ENCODE measurements at places on chromosomes 12 and 14.

GRCh38 chr12:96534339-96534738 is 45.0 kb downstream of the CFAP54 start:
- DNase-seq, result no peak

GRCh38 chr12:129053232-129053631 is 200.0 kb downstream of the GLT1D1 start:
- DNase-seq, result no peak

GRCh38 chr12:779745-780734 is 27.7 kb downstream of the WNK1 start:
- DNase-seq, result no peak

GRCh38 chr12:54300732-54301427 is at the start of gene NFE2:
NFE2 (minus strand) TSS chr12:54301015; CDS start chr12:54295248, 5,767 bp downstream.
- DNase-seq, result peak; percentile 23

- no peak for DNase-seq
Observed at GRCh38 chr12:106956048-106956578, 406 bp downstream of the TMEM263 start.

DNA sequence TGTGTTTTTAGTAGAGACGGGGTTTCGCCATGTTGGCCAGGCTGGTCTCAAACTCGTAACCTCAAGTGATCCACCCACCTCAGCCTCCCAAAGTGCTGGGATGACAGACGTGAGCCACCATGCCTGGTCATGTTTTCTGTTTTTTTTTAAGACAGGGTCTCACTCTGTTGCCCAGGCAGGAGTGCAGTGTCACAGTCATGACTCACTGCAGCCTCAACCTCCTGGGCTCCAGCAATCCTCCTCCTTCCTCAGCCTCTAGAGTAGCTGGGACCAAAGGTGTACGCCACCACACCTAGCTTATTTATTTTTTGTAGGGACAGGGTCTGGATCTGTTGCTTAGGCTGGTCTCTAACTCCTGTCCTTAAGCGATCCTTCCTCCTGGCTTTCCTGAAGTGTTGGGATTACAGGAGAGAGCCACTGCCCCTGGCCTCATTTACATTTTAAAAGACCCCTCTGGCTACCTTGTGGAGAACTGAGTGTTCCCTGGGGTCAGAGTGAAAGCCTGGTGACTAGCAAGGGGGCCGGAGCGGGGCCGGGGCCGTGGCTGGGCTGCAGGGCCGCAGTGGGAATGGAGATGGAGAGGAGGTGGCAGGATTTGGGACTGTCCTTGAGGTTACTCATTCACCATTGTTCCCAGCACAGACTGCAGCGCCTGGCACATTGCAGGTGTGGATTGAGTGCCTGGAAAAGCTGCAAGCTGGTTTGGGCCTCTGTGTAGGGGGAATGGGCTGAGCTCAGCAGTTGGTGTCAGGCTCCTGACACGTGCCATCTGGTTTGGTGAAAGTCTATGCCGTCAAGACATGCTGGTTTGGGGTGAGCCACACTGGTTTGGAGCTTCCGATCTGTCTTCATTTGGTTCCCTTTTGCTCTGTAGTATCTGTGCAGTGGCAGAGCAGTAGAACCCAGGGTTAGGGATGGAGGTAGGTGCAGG is 18.1 kb downstream of the KMT5A start:
- DNase-seq, result no peak

DNA sequence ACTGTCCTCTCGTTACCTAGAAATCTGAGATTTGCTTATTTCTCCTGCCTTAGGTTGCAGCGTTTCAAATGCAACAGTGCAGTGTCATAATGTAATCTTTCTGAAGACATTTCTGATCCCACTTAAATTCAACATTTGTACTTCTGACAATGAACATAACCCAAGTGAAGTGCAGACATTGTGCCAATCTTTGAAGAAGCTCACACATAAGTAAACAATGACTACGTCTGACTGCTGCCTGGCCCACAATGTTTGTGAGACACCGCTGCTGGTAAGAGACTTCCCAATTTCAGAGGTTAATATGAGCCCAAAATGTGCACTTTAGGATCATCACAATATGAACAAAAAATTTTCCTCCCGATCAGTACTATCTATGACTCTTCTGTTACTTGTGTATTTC is 84.6 kb upstream of the BCL2L14 start:
- DNase-seq, result peak; percentile 10

- DNase-seq, result no peak
Observed at GRCh38 chr12:62069976-62070375, 190.2 kb upstream of the USP15 start.

DNA sequence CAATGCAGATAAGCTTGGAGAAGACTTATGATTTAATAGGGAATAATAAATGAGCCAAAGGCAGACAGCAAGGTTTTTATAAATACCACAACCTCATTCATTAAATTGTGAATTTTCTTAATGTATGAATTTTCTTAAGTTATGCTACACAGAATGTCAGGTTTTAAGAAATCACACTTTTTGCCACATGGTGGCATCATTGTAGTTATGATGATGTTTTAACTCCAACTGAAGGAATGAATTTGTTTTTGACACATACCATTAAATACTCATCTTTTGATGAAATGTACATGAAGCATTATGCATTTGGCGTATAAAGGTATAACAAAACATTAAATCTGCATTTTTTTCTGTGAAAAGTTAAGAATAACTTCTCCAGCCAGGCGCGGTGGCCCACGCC is 524.1 kb upstream of the FBXO33 start:
- no peak for DNase-seq

GRCh38 chr12:68568922-68569569 is 41.7 kb upstream of the RAP1B start:
- DNase-seq, result peak; percentile 88

DNA sequence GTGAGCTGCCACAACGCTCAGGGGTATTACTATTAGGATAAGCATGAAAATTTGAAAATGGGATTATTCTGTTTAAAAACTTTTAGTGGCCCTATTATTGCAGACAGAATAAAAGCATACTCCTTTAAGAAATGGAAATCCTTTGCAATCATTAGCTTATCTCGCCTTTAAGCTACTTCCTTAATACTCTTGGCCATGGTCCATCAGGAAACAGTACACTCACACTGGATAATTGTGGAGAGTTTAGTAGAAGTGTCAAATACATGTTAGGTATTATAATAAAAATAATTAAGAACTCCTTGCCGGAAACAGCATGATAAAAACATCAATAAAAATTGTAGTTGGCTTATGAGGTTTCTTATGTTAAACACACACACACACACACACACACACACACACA is 100.4 kb upstream of the PPFIA2 start:
- DNase-seq, result no peak

DNA sequence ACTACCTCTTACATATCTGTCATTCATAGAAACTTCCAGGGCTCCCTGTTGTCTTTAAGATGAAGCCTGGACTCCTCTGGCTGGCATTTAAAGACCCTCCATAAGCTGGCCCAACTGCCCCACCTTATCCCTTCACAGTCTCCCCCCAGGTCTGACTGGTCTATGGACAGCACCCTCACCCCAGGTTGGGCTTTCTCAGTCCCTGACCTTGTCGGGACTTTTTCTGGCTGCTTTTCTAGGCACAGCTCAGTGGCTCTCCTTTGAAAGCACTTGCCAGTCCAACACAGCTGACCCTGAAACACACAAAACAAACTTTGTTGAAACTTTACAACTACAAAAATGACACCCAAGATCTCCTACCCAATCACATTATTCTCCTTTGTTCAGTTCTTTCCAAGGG is 13.9 kb upstream of the MYH7 start:
- DNase-seq, result no peak

DNA sequence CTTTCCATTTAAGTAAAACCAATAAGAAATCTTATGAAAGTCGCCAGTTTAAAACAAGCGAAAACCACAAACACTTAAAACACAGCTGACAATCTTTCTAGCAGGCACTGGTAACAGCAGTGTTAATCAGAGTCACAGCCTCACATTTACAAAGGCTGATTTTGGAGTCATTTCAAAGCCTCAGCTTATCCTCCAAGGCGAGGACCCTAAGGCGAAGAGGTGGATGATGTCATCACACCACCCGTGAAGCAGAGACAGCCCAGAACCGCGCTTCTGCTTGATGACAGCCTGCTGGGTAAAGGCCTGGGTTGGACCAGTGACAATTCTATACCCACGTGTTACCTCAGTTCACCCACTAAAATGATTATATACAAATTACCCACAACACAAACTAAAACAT is 10.1 kb downstream of the GOLGA3 start:
- no peak for DNase-seq

GRCh38 chr12:21155522-21156351 is 24.7 kb downstream of the SLCO1B1 start:
- DNase-seq, result no peak

DNA sequence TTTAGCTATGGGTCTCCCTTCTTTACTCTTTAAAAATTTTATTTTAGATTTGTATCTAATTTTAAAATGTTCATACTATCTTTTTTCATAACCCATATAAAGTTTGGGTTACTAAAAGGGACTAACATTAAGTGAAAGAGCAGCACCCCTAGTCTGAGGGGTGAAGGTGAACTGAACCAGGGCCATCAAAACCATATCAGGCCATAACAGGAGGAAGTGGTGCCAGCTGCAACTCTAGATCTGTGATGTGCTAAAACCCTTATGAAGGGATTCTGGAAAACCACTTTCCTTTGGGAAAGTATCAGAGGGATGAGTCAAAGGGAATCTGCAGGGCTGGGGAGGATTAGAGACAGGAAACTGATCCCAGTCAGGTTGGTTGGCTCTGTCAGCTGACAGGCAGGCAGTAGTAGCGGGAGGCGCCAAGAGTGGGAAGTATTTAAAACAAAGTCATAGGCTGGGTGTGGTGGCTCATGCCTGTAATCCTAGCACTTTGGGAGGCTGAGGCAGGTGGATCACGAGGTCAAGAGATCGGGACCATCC is 162.5 kb downstream of the PPM1H start:
- DNase-seq, result no peak

DNA sequence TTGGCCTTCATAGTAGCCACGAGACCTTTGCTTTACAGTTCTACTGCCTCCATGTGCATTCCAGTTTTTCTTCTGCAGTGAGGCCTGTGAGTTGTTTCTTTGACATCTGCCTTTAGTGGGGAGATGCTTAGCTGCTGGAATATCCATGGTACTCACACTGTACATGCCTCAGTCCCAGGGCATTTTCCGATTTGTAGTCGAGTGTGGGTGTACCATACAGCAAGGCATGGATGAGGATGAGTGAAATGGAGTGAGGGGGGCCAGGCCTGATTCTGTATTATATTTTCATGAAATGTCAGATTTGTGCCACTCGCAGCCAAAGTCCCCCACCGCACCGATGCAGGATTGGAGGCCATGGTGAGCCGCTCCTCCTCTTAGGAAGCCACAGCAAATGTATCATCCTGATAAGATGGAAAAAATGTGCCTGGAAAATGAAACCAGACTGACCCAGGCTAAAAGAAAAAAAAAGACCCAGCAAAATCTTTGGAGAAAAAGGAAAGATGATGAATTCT is 173.0 kb downstream of the ADGRD1 start:
- no peak for DNase-seq

DNA sequence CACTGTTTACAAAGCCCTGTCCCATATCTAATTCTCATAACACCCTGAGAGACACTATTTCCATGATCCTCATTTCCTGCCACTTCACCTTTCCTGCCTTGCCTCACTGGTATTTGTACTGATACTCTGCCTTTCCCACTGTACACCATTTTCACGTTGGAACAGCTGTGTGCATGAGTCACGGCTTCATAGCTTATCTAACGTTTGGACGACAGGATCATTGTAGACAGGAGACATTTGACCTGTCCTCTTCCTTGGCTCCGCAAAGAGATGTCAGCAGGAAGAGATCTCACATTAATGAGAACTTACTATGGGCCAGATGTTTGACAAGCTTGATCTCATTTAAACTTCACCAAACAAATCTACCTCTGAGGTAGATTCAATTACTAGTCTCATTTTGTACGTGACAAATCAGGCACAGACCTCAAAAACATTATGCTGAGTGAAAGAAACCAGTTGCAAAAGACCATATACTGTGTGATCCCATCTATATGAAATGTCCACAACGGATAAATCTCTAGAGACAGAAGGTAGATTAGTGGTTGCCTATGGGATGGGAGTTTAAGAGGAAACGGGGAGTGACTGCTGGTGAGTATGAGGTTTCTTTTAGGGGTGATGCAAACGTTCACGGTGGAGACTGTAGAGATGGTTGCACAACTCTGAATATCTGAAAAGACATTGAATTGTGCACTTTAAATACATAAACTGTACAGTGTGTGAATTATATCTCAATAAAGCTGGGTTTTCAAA is 71.2 kb downstream of the KCNK13 start:
- no peak for DNase-seq

- no peak for DNase-seq
Observed at GRCh38 chr12:70052931-70053497, 190.2 kb upstream of the CNOT2 start.

- peak; percentile 80 for DNase-seq
Observed at GRCh38 chr12:130948136-130948535, 5.6 kb upstream of the ADGRD1 start.

- DNase-seq, result no peak
Observed at GRCh38 chr12:69546693-69547438, 38.4 kb upstream of the CCT2 start.
